Femur (tissue), 1 donor: ENCODE measurements at places on chromosomes 11 and 22.

DNA sequence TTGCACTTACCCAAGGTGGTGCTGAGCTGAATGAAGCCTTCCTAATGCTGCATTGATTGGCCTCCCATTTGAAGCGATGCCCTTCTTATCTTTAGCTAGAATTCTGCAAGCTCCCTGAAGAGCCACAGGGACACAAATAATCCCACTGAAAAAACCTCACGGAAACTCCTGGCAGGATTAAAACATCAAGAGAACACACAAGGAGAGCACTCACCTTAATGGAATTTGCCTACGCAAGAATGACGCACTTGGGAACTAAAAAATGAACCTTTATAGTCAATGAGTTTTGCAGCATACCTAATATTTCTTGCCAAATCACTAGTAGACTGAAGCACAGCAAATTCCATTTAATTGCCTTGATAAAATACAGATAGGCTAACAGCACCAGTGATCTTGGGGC lies 232.8 kb upstream of the UBASH3B start:
- no peak for DNase-seq

DNA sequence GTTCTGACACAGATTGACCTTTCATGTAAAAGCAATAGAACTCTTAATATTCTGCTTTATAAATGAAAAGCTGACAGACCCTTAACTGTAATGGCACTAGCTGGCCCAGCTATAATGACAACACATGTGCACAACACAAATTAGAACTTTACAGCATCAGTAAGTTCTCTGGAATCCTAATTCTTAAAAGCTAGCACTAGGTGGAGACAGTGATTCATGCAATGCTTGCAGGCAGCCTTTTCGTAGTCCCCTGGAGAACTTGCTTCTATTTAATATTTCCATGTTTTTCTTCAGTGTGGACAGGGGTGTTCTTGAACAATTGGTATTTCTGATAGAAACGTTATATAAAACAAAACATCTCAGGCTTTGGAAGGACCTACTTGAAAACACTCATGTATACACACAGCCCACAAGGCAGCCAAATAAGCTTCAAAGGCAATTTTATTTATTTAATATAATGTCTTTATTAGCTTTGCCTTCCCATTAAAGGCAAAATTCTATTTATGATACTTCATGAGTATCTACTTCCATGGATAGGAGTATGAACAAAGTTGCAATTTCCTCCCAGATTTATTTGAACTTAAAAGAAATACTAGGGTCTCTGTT lies 374.3 kb upstream of the MPPED2 start:
- DNase-seq = no peak

DNA sequence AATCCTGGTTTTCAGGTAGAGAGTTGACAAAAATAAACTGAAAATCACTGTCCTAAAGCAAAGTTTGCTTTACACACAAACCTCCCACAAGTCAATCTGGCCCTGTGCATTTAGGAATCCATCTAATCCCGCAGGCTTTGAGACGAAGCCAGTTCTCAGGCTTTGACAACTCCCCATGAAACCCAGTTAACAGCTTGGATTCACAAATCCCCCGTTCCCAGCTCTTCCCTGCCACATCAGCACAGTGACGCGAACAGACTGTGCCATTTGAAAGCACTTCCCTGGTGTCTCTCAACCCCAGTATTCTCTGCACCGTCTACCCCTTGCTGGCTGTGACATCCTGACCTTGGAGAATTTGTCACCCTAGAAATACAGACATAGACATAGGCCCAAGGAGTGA lies 117.8 kb downstream of the OPCML start:
- DNase-seq = no peak

GRCh38 chr11:68261006-68261405 lies 10.8 kb downstream of the C11orf24 start:
- no peak for DNase-seq

DNA sequence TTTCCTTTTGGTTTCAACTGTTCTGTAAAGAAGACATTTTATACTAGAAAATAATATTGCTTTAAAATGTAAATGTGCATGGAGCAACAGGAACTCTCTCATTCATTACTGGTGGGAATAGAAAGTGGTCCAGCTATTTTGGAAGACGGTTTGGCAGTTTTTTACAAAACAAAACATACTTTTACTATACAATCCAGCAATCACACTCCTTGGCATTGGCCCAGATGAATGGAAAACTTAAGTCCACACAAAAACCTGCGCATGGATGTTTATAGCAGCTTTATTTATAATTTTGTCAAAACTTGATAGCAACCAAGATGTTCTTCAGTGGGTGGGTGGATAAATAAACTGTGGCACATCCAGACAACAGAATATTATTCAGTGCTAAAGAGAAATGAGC lies 49.9 kb upstream of the SEPTIN5 start:
- DNase-seq = no peak
